ENCODE measurements at places on chromosomes 5 and 9.

GRCh38 chr5:37725185-37725584, 114.7 kb downstream of the GDNF start:
- DNase-seq: no peak

DNA sequence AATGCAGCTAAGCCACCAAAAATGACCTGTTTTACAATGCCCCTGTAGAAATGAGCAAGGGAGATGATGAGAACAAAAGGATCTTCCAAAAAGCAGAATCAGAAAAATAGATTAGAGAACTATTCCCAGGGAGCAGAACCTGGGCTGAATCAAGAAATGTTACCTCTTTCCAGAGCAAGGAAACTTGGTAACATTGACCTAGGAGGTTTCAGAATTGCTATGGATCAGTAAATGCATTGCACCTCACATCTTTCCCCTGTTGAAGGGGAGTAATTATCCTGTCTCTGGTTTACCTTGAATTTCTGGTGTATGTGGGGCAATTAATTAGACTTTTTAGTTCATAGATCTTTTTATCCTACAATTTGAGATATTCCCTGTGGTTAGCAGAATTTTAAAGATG, 151.2 kb upstream of the RAI14 start:
- DNase-seq: no peak

DNA sequence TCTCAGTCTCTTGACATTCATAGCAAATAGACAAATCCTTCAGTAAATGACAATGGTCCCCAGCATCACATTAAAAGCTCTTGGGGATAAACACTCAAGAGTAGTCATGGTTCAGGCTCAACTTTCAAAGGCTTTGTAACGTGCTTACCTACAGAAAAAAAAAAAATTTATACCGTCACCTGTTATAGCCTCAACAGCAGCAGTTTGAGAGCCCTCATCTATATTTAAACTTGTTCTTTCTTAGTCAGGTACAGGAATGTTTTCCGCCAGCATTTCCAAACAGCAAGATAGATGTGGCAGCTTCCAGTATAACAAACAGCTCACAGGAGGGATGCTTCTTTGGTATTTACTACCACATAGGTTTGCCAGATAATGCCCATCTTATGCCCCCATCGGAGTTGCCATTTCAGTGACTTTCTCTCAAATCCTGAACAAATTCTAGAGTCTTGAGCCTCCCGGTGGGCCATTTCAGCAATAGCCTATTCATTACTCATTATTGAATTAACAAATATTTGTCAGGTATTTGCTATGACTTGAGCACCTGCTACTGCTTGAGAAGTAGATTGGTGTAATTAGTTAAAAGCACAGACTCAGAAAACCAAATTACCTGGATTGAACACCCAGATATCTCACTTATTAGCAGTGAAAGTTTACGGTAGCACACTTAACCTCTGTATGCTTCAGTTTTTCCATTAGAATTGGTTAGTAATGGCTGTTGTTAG, 470.0 kb downstream of the EBF1 start:
- no peak for DNase-seq

GRCh38 chr9:12696931-12697622, 3.9 kb downstream of the TYRP1 start:
- DNase-seq: no peak

DNA sequence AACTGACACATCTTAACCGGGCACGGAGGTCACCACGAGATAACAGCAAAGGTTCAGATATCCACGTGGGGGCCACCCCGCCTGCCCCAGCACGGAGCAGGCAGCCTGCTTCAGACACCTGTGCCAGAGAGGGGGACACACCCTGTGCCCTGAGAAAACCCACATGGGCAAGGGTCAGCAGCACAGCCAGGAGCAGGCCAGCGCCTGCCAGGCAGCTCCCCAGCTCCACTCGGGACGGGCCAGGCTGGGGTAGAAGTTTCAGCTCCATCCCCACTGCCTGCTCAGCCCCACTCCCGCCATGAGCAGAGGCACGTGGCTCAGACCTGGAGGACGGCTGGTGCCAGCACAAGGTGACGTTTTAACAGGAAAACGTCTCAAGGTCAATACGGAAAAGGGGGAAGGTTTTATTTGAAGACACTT, 22.2 kb downstream of the SLC12A7 start:
- DNase-seq: no peak
